Stimulated activated CD8-positive, alpha-beta memory T cell treated with anti-CD3 and anti-CD28 coated beads, Interleukin-15, amount 100 ng/mL, for 1 hour (primary cell): ENCODE measurements at places on chromosomes 6 and 20.
A peak's percentile ranks its signal among the peaks of the same experiment; 100 is the strongest.

DNA sequence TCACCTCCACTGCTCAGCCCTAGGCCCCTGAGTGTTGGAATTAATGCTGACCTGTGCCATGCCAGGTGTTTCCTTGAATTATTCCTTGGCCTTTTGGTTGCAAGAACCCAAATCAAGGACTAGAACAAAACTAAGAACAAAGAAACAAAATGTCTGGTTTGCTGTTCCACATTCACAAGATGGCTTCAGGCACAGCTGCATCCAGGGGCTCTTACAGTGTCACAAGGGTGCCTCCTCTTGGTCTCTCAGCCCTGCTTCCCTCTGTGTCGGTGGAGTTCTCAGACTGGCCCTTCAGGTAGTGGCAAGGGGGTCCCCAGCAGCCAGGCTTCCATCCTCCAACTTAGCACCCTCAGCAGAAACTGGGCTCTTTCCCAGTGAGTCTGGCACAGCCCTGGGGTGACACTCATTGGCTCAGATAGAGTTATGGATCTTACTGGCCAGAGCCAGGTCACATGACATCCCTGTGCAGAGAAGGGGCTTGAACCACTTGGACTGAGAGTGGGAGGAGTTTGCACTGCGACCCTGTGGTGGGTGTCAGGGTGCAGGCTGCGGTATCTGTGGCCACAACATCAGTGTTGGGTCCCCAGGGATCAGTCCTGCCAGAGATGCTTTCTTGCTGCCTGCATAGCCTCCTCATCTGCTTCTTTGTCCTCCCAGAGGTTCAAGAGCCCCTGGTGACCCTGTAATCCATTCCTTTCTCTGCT, 427.7 kb upstream of the SULF2 start:
- no peak for DNase-seq

DNA sequence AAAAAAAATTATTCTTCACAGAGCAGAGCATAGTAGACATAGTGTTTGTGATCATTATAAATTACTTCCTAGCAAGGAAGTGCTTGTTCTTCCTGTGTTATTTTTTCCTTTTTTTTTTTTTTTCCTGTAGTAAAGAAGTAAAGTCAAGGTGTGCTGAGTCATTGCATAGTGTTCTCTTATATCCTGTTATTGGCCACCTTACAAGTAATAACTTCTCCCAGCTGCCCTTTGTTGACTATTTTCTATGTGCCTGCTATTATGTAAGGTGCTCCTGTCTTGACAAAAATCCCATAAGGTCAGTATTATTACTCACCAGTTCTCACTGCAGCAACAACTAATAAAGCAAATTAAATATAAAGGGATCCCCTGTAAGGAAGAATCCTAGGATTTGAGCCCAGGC, 195.3 kb downstream of the GJA1 start:
- DNase-seq = no peak

DNA sequence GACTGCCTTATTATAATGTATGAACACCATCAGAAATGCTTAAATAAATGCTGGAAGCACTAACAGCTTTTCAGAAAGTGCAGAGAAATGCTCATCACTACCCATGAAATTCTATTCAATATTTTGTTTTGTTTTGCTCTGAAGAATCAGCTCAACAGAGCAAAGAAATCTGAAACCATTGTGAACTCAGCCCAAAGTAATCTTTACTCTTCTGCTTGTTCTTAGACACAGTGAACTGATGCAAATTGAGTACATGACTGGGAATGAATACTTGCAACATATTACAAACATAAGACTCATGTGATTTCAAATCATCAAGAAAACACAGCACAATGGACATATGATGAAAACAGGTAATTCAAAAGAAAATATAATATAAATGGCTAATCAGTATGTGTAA, 404.6 kb upstream of the OPRM1 start:
- no peak for DNase-seq

- DNase-seq = no peak
These were observed 441.4 kb downstream of the COL12A1 start for GRCh38 chr6:74764486-74764885.

DNA sequence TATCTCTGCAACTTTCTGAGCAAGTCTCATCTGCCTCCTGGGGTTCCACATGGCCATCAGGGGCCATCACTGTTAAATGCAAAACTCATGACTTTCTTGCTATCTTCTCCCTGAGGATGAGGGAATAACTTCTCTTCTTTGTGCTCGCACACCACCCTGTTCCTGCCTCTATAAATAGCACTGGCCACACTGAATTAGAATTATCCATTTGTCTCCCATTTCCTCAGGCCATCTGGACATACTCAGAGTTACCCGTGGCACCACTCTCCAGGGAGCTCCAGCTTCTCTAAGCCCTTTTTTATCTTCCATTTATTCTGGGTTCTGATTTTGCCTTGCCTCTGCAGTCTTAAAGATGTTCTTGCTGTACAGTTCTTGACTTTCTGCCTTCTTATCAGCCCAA, 72.8 kb upstream of the ECI2 start:
- no peak for DNase-seq

GRCh38 chr20:56323206-56323605, 35.6 kb upstream of the FAM210B start:
- no peak for DNase-seq

DNA sequence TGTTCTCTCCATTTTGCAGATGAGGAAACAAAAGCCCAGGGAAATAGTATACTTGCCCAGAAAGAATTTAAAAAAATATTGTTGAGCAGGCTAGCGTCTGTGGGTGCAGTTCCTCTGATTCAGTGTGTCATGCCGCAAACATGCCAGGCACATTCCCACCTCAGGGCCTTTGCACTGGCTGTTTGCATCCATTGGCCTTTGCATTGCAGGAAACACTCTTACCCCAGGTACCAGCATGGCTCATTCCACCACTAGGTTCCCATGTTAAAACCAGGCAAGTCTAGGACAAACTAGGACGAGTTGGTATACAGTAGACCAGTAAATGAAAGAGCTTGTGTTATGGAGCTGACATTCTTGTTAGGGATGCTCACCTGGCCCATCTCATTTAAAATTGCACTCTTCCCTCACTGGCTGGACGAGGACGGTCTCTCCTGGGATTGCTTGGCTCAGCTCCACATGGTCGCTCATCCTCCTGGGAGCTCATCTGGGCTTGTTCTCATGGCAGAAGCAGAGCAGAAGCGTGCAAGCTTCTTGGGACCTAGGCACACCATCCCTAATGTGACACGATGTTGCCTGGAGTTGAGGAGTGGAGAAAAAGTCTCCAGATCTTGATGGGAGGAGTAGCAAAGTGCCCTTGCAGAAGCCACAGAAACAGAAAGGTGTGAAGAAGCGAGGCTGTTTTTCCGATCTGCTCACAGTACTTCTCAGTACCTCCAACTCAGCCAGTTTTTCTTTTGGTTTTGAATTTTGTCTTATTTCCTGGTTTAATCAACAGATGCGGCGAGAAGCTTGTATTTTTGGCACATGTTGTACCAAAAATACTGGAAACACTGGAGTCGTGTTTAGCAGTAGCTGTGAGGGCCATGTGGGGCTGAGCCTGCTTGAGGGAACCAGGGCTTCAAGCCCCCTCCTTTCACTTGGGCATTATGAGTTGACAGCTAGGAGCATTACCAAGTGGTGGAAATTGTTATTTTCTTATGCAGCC, 13.9 kb downstream of the ZNF831 start:
- DNase-seq = no peak

- no peak for DNase-seq
These were observed 26.2 kb downstream of the CYP39A1 start for GRCh38 chr6:46626228-46626909.

DNA sequence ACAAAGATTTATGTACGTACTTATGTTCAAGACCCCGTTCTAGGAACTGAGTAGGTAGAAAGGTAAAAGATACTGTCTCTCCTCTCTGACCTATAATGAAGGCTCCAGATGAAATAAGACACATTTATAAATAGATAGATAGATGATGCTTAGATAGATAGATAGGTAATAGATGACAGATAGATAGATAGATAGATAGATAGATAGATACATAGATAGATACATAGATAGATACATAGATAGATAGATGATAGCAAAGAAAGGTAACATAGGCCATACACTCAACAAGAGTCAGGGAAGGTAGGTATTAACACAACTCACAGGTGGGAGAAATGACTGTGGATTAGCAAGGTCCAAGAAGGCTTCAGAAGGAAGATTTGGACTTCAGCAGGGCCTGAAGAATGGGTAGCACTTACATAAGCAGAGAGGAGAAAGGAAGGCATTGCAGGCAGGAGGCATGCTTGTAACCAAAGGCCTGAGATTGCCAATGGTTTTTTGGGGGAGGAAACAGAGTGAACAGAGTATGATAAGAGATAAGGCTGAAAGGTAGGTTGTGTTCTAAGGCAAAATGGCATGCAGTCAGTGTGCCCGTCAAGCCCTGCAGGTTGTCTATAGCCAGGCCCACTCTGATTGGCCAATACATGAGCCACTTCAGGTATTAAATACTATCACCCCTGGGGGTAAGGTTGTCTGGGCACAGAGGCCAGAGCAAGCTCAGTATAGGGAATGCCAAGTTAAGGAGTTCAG, 7.7 kb upstream of the MYB start:
- no peak for DNase-seq

GRCh38 chr20:2618815-2619214, 33.6 kb upstream of the NOP56 start:
- DNase-seq = no peak

DNA sequence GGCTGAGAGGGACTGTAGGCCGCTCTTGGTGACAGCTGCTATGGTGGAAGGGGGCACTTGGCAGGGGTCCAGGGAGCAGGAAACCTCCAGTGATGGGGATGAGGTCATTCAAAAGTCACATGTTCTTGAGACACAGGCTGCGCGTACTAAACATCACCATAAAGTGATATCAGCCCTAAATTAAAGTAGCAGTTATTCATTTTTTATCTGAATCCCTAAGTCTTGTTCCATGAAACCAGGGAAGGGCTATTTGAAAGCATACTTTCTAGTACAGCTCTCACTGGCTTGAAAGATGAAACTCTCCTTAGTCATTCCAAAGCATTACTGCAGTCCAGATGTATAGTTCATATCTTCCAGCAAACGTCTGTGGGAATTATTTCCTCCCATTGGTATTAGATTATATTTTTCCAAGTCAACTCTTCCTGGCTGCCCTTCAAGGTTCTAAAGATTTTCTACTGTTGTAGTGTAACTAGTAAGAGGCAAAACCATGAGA, 373.1 kb downstream of the CD109 start:
- no peak for DNase-seq

- no peak for DNase-seq
These were observed 18.2 kb downstream of the SNAP25 start for GRCh38 chr20:10236540-10237533.

GRCh38 chr20:41005361-41005729, 23.3 kb upstream of the TOP1 start:
- DNase-seq = no peak

GRCh38 chr20:32040142-32040953, 11.7 kb upstream of the HCK start:
- DNase-seq = no peak

GRCh38 chr6:157273756-157274470, 49.4 kb downstream of the TMEM242 start:
- peak; percentile 54 for DNase-seq

- no peak for DNase-seq
These were observed 703.1 kb downstream of the RFPL4B start for GRCh38 chr6:113050010-113050858.

- no peak for DNase-seq
These were observed 148.3 kb downstream of the GPX5 start for GRCh38 chr6:28673787-28674671.

- DNase-seq = no peak
These were observed 52.2 kb upstream of the DTNBP1 start for GRCh38 chr6:15715060-15715459.

DNA sequence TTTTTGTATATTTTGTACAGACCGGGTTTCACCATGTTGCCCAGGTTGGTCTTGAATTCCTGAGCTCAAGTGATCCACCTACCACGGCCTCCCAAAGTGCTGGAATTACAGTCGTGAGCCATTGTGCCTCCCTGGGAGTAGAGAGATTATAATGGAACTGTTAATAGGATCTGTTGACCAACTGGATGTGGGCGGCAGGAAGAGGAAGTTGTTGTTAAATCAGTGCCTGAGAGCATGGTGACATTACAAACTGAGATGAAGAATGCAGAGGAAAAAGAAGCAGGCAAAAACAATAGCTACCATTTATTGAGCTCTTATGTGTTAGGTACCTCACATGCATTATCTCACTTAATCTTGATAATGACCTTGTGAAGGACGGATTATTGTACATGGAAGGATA, 9.2 kb upstream of the L3MBTL3 start:
- no peak for DNase-seq

- no peak for DNase-seq
These were observed 52.7 kb downstream of the LHFPL5 start for GRCh38 chr6:35857853-35858252.

GRCh38 chr20:23668477-23668951, 20.3 kb downstream of the CST4 start:
- no peak for DNase-seq

- DNase-seq = no peak
These were observed 382.3 kb downstream of the CD83 start for GRCh38 chr6:14499841-14500240.
